Activated CD4-positive, alpha-beta T cell treated with anti-CD3 and anti-CD28 coated beads, Interleukin-2, Interleukin-4, amounts not matched to agents 100 ng/mL and 50 ng/mL, durations not matched to agents 16 hours and 8 hours (primary cell): ENCODE measurements at places on chromosomes 7 and 10.

DNA sequence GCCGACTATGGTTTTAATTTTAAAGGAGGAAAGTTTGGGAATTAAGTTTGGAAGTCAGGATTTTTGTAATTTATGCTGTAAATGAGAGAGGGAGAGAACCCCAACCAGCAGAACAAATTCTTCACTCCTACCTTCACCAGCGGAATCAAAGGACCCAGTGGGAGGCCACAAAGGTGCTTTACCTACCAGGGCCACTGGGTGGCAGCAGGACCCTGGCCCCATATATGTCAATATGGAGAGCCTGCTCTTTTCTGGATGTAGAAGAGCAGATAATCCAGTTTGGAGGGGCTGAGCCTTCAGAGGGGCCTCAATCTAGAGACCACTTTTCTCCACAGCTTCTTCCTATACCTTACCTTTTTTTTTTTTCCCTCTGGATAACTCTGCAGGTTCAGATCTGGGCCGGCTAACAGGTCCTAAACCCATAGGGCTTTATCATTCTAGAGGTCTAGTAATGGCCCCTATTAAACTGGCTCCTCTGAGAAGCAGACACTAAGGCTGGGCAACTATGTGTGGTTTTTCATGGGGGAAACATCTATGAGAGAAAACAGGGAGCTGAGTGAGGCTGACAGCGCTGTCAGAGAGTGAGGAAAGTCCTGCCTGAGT is 8.5 kb upstream of the SCD start:
- DNase-seq, result peak; percentile 80

- DNase-seq, result no peak
Measured at GRCh38 chr7:39536951-39537350, 29.3 kb upstream of the YAE1 start.

- no peak for DNase-seq
Measured at GRCh38 chr10:72056932-72057751, 31.2 kb downstream of the SPOCK2 start.

DNA sequence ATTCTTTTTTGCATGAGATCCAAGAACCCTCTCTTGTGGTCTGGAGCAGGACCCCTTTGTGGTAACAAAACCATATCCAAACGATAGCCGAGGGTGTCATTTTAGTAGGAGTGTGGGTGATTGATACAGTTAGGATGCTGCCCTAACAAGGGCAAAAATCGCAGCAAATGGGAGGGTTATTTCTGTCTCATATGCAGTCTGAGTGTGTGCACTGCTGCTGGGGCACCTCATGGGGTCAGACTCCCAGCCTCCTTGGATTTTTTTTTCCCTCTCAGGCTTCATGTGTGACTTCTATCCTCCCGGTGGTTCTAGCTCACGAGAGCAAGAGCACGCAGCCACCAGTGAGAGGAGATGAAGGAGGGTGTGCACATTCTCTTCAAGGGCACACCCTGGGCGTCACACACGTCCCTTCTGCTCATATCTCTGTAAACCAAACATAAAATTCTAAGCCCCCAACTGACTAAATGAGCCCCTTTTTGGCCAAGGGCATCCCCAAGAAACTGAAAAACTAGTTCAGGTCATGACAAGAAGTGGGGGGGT is 28.6 kb upstream of the IL15RA start:
- no peak for DNase-seq

DNA sequence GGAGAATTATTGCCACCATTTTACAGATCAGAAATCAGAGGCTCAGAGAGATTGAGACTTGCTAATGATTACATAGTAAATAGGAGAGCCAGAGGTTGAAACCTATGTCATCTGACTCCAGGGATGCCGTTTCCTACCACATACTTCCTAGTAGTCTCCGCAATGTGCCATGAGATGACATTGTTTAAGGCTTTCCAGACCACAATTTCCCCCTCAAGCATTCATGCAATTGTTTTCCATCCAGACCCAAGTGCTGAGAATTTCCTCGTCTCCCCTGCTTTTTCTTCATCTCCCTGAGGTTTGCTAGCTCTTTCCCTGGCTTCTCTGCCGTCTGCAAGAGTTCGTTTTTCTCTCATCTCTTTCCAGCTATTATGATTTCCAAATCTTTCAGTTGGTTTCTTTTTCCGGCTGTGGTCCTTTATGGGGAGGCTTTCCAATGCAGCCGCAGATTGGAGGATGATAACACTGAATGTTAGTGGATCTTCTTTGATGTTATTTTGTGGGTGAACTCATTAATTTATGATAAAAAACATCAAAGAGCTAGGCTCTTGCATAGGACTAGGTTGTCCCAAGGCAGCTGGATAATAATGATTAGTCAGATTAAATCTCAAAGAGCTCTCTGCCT is 6.9 kb upstream of the GOLGA7B start:
- no peak for DNase-seq

DNA sequence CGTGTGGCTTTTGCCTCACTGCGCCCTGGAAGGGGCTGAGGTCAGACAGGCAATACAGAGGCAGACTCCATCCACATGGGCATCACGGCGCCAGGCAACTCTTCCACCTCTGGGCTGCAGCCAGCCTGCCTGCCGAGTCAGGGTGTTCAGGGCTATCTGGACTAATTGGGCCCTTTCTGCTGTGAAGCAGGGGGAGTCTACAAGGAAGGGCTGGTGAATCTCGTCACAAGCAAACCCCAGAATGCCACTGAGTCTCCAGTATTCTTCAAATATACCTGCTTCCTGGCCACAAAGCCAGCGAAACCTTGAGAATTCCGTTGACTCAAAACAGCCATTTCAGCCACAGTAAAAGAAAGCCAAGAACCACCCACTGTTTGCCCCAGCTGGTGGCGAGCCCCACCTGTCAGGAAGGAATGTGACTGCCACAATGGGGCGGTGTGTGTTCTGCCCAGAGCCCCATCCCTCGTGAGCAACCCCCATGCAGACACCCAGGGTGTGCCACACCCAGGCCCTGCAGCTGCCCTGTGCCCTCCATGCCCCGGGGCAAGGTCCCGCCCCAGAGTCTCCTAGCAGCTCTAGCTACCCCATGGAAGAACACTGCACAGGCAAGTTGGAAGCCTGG is 117.3 kb downstream of the FAM53B start:
- DNase-seq, result peak; percentile 71

DNA sequence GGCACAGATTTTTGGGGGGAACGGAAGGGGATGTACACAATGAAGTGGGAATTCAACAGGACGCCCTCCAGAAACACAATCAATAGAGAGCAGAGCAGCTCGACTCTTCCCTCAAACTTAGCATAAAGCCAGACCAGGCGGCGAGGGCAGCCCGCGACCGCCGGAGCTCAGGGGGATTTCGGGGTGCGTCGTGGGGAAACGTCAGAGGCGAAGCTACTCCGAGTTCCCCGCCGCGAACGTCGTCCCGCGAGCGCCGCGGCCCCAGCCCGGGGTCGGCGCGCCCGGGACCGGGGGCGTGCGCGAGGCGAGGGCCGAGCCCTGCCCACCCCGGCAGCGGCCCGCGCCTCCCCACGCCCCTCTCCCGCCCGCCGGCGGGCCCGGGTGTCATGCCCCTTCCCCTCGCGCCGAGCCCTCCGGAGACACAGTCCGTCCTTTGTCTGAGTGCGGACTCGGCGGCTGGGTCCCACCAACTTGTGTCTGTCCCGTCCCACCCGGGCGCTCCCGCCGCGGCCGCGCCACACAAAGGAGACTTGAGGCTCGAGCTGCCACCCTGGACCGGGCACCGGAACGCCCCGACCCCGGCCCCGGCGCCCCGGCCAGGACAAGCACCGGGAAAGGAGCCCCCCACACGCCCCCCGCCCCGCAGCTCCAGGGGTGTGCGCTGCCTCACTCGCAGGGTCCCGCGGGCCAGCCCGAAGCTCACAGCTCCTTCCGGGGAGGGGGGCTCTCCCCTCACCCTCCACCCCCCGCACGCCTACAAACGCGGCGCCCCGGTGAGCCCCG is 634 bp downstream of the EZH2 start:
- peak; percentile 30 for DNase-seq

- no peak for DNase-seq
Measured at GRCh38 chr10:27391916-27392315, 112.2 kb upstream of the RAB18 start.

GRCh38 chr7:114439581-114439980 is 25.0 kb downstream of the FOXP2 start:
- no peak for DNase-seq

GRCh38 chr7:18846765-18847215 is 270.6 kb downstream of the TWIST1 start:
- no peak for DNase-seq

DNA sequence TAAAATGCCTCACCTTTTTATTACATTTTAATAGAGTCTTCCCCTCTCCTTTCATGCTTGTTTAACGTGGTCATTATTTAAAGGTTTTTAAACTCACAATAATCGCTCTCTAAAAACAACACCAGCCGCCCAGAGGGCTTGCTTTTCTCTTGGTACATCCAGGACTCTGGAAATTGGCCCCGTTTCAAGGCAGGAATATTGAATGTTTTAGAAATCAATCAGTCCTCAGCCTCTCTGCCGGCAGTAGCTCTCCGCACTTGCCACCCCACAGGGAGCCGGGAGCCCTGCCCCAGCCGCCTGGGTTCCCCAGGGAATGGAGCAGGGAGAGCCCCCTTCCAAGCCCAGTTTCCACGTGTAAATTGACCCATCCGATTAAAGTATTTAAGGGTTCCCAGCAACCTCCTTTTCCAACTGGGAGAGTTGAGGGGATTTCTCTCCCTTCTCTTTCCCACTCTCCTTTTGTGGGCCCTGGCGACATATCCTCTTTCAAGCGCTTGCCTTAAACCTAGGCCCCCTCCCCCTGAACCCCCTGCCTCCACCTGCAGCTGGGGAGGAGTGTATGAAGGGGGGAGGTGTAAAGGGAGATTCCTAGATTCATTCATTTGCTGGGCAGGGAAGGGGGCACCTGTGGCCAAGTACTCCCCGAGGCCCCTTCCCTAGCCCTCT is 1.9 kb downstream of the FGF8 start:
- DNase-seq, result no peak

- DNase-seq, result no peak
Measured at GRCh38 chr10:60614363-60614762, 163.9 kb upstream of the CDK1 start.

GRCh38 chr7:118006979-118007378 is 133.7 kb upstream of the CTTNBP2 start:
- no peak for DNase-seq

- no peak for DNase-seq
Measured at GRCh38 chr7:135486261-135486920, 23.5 kb downstream of the CNOT4 start.

- DNase-seq, result no peak
Measured at GRCh38 chr7:94380264-94380663, 14.4 kb upstream of the COL1A2 start.

- no peak for DNase-seq
Measured at GRCh38 chr7:120996988-120997345, 8.5 kb downstream of the CPED1 start.

DNA sequence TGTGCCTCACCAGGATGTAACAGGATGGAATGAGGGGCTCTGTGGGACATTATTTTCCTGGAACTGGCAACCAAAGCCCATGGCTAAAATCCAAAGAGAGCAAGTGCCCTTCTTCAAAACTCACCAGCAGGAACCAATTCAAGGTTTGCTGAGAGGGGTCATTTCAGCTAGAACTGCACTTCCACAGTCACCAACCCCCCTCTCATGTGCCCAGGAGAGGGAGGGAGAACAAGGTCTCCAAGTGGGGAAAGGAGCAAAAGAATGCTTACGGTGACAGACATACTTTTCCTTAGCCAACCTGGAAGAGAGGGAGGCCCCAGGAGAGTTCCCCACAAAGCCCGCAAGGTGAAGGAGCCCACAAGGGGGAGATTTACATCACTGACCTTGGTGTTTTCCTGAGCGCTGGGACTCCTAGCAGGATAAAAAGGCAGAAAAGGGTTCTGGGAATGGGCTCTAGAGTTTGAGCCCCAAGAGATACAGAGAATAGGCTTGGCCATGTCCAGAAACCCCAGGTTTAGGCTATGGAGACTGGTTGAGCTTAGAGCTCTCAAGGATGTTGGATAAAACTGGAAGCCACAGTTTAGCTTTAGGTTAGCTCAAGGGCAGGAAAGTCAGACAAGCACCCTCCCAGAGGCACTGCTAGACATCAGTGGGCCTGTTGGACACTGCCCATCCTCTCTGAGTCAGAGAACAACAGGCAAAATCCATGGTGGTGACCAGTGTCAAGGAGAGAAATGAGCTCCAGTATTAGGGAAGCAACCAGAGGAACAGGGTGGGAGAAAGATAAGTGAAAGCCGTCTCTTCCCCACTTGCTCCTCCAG is 63.9 kb upstream of the GHITM start:
- DNase-seq, result no peak
